ENCODE measurements at places on chromosomes 4 and X.

DNA sequence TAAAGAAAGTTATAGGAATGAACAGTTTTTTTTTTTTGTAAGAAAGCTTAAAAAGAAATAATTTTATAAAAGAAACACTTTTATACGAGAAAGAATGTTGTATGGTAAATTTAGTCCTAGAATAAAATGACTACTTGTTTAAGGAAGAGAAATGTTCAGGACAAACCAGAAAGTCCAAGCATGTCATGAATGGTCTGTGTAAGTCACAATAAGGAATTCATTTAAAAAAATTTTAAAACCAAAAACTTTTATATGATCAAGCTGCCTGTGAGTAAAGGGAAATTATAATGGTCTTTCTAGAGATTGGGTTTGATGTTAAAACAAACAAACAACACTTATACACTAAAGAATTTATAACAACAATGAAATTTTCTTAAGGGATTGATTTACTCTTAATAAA, 858.9 kb upstream of the PCDH7 start:
- no peak for DNase-seq

- DNase-seq = no peak
Measured at GRCh38 chrX:131894995-131895394, 128.1 kb upstream of the STK26 start.

DNA sequence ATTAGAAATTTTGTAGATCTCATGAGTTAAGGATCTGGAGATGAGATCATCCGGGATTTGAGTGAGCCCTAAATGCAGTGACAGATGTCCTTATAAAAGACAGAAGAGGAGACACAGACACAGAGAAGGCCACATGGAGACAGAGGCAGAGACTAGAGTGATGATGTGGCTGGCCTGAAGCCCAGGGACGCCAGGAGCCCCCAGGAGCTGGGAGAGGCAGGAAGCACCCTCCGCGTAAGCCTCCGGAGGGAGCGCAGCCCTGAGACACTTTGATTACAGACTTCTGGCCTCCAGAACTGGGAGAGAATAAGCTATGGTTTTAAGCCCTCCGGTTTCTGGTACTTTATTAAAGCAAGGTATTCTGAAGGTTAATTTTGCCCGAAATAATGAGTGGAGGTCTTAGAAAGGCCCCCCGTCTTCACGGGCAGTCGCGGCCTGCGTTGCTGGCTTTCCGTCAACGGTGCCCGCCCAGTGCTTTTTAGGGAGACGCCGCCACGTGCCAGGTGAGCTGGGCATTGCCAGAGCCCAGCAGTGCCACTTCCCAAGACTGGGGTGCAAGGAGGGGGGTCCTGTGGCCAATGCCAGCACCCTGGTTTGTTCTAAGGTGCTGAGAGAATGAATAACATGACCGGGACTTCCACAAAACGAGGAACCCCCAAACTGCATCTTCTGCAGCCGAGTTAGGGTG, 8.1 kb downstream of the DHRSX start:
- no peak for DNase-seq

DNA sequence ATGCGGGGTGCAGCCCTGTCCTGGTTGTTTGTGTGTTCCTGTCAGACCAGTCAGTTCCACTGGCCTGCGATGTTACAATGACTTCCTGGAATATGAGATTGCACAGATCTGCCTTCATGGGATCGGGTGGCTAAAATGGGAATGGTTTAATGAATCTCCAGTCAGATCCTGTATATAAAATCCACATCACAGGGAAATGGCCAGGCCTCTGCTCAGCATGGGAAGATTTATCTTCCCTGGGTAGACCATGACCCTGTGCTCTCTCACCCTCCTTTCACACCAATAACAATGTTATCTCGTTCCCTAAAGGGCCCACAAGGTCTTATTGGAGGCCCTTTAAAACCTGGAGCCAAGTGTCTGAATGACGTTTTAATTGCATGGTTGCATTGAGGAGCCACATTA, 307.4 kb downstream of the RAB28 start:
- DNase-seq = no peak

DNA sequence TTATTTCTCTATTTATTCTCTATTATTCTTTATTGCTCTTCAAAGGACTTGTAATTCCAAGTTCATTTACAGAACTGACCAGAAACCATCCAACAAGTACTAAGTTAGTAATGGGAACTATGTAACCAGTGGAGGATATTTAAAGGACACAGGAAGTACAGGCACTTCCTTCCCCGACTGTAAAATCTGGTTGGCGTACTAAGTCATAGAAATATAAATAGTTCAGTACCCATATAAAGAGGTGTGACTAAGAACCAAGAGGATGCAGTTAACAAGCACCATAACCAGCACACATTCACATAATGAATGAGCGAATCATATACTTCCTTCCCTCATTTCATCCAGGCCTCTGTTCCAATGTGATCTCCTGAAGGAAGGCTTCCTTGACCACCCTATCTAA, 3.6 kb upstream of the EIF4E start:
- DNase-seq = no peak

- no peak for DNase-seq
Measured at GRCh38 chrX:68848189-68848940, 19.5 kb downstream of the EFNB1 start.

GRCh38 chrX:118726887-118727685, at the start of gene IL13RA1:
Gene IL13RA1 (plus strand): TSS chrX:118727606. CDS start chrX:118727639, 33 bp downstream.
- DNase-seq = no peak

DNA sequence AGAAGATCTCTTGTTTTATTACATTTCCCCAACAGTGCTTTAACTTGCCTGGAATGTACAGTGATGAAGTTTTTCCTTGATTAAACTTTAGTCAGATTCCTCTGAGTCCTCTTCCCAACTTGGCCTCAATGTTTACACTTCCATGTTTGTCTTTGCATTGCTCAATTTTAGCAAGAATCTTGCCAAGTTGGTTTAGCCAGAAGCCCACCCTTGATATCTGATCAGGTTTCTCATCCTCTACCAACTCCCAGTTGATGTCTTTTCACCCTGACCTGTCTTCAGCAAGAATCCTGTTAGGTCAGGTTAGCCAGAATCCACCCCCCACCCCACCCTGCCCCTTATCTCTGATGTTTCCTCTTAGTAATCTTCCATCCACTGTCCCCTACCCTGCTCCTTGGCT, 120.9 kb downstream of the MBNL3 start:
- DNase-seq = no peak

- no peak for DNase-seq
Measured at GRCh38 chrX:79588233-79588632, 221.1 kb upstream of the ITM2A start.

- no peak for DNase-seq
Measured at GRCh38 chr4:36493251-36493650, 211.8 kb downstream of the DTHD1 start.

GRCh38 chr4:91198951-91199350, 1071.8 kb downstream of the CCSER1 start:
- DNase-seq = no peak

DNA sequence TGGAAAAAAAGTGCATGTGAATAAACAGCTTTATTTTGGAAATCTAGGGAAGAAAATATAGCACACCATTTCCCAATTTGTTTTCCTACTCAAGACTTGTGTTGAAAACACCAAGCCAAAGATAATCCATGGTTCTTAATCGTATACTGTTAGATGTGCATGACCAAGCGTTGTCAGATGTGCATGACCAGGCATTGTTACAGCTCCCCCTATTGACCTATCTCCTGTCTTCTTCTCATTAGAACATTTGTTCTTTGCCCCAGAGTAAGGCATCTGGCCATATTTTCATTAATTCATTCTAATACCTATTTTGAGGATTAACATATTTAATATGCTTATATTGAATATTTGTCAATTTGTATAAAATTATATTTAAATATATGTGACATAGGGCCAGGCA, 14.4 kb upstream of the VCX start:
- no peak for DNase-seq

- no peak for DNase-seq
Measured at GRCh38 chr4:152024881-152025280, 264.1 kb upstream of the GATB start.

DNA sequence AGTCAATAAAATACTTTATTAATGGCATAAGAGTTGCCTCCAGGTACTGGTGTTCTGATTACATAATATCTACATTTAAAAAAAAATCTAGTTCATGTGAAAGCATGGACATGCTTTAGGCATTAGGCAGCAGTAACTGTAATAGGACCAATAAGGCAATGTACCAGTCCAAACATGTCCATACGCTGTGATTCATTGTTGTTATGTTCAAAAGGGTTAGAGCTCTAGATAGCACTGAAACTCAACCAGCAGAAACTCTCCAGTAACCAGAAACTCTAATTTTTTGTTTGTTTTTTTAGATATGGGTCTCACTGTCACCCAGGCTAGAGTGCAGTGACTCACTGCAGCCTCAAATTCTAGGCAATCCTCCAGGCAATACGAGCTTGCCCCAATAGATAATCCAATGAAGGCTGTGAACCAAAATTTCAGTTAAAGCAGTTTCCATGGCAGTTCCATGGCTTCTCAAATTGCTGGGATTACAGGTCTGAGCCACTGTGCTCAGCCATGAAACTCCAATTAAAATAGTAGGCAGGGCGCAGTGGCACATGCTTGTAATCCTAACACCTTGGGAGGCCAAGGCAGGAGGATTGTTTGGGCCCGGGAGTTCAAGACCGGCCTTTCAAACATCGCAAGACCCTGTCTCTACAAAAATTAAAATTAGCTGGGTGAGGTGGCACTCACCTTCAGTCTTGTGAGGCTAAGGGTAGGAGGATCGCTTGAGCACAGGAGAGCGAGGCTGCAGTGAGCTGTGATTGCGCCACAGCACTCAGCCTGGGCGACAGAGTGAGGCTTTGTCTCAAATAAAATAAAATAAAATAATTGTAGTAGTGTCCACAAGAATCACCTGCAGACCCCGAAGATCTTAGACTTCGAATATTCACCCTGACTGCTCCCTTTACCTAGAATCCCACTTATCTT, 36.3 kb downstream of the MGARP start:
- DNase-seq = no peak

GRCh38 chr4:113288257-113288656, 238.8 kb downstream of the ANK2 start:
- no peak for DNase-seq

DNA sequence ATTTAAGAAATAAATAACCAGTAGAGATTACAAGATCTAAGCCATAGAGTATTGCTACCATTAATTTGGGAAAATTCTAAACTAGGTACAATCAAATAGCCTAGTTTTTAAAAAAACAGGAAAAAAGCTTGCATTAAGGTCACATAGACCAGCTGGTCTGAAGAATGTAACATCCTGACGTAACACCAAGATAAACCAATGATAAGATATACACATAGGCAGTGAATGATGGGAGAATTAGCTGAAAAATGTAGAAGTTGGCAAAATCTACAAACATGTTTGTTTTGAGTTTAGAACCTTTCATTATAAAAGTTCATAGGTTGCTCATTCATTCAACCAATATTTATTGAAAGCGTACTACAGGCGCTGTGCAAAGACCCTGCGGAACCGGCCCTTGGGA, 120.0 kb downstream of the SH3RF1 start:
- DNase-seq = no peak

GRCh38 chrX:9745417-9746115, 20.1 kb downstream of the GPR143 start:
- no peak for DNase-seq

DNA sequence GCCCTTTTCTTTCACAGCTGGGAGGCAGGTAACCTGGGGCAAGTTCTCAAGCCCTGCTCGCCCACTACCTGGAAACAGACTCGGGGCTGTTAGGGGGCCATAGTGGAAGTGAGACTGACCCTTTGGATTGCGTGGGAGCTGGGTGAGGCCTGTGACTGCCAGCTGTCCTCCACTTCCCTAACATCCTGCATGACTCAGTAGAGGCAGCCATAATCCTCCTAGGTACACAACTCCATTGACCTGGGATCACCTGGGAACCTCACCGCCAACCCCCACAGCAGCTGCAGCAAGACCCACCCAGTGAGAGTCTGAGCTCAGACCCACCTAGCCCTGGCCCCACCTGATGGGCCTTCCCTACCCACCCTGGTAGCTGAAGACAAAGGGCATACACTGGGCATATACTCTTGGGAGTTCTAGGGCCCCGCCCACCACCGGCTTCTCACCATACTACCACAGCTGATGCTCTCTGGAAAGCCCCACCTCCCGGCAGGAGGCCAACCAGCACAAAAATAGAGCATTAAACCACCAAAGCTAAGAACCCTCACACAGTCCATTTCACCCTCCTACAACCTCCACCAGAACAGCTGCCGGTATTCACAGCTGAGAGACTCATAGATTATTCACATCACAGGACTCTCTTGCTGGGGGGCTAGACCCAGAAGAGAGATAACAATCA, 61.1 kb upstream of the DCTD start:
- DNase-seq = no peak

DNA sequence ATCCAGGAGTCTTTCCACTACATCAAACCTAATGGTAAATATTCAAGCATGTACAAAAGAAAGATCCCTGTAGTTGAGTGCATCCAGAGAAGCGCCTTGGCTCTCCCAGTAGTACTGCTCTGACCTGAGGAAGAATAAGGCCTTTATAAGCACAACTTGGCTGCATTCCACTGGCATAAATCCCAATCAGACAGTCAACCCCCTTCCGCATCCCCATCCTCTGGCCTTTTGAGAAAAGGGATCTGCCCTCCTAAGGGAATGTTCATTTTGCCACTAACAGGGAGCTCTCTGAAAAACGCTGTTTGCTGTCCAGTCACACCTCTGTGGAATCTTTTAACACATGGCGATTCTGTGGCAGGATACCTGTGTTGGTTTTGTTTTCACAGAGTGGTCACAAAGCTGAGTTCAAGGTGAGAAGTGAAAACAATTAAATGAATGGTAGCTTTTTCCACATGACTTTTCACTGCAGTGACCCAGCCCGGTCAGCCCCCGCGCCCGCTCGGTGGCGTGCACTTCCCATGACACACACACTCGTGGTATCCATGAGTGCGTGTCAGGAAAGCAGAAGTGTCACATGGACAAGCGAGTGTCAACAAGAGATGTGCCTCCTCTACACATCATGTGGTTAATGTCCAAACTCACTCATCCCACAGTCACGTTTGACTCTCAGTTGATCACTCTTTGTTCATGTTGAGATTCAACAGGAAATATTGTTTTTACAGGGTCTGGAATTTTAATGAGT, 112.2 kb upstream of the ENPP6 start:
- DNase-seq = no peak

GRCh38 chr4:108586778-108587177, 33.6 kb upstream of the RPL34 start:
- no peak for DNase-seq

DNA sequence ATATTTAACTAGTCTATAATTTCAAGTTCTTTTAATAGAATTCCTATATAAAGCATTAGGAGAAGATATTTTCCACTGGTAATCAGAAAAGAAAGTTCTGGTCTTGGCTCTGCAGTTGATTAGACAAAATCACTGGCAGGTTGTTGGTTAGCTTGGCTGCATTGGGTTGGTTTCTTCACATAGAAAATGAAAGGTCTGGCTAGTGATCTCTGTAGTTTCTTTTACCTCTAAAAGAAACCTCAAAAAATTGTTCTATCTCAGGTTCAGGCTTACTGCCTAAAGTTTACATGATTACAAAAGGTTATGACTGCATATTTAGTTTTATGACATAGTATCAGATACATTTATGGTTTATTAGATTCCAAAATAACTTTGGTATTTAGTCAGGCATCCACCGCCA, 95.8 kb upstream of the NAP1L5 start:
- DNase-seq = no peak
